Endodermal cell (in vitro differentiated cells): ENCODE measurements at places on chromosomes 16 and 17. TPM values are rescaled to one million over a fixed set of nuclear protein-coding genes. Genes with fewer than 3 reads are reported as not detected.

The MAP1LC3B gene
- total RNA-seq = 62.4 to 81.8 TPM (median 66.1 TPM) in 3 replicates

The TMC6 gene
- 127 and 149 TPM in 2 replicates for total RNA-seq

The TCAP gene
- total RNA-seq = 1.3 and 1.5 TPM in 2 replicates

The GCGR gene
- 2.9 and 4.0 TPM in 2 replicates for total RNA-seq

The CACNA1H gene
- 42.9 and 45.0 TPM in 2 replicates for total RNA-seq

The TMC8 gene
- 0.90 and 1.1 TPM in 2 replicates for total RNA-seq

The HS3ST2 gene
- total RNA-seq = 0.18 and 0.32 TPM in 2 replicates

The ITFG1 gene
- 33.5 to 42.0 TPM (median 35.6 TPM) in 3 replicates for total RNA-seq

DNA sequence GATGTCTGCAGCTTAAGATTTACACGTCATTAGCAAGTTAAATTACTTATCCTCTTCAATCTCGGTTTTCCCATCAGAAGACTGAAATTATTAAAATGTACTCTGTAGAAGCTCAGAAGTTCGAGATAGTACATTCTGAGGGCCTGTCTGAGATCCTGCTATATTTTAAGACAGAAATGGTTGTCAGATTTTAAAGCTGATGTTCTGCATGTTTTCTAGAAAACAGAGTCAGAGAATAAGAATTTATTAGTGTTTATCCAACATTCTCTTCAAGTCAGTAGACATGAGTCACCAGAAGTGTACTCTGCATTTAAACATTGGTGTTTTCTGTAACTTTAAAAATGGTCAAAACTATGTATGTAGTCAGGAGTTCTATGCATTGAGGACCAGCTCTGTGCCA lies 155.2 kb upstream of the MYOCD start:
- no peak for DNase-seq

- peak; percentile 90 for DNase-seq
Observed at GRCh38 chr16:50368410-50369132, at the start of gene BRD7. BRD7 (minus strand) TSS chr16:50368988; CDS start chr16:50368774, 214 bp downstream.

DNA sequence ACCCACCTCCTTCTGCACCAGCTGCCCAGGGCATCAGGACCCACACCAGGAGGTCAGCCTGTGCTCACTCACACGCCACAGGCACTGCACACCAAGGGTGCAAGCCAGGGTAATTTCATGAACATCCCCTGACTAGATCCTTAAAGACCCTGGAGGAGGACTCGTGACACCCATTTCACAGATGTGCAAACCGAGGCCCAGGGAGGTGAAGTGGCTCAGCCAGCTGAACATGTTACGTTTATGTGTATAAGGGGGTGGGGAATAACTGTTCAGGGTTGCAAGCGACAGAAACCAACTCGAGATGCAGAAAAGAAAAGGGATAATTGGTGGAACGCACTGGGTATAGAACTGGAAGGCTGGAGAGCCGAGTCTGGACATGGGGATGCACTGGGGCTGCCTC lies 138.1 kb upstream of the FOXF1 start:
- no peak for DNase-seq

GRCh38 chr17:34503528-34504195 lies 75.7 kb upstream of the TMEM132E start:
- no peak for DNase-seq

- no peak for DNase-seq
Observed at GRCh38 chr16:46768809-46769208, 20.7 kb upstream of the MYLK3 start.

- no peak for DNase-seq
Observed at GRCh38 chr16:87127061-87127765, 190.0 kb downstream of the C16orf95 start.

DNA sequence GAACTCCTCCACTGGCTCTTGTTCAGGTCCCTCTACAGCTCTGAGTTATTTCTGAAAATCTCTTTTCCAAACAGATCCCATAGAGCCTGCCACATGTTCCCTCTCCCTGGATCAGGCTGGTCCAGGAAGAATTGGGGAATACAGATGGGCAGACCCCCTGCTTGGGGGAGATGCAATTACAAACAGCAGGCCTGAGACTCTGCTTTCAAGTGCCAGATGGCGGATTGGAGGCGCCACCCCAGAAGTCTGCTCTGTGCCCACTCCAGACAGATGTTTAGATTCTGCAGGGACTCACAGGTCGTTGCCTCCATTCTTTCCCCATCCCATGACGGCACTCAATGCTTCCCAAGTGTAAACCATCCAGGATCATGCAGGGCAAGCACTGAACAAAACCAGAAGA lies 316.6 kb downstream of the SLC39A11 start:
- no peak for DNase-seq

DNA sequence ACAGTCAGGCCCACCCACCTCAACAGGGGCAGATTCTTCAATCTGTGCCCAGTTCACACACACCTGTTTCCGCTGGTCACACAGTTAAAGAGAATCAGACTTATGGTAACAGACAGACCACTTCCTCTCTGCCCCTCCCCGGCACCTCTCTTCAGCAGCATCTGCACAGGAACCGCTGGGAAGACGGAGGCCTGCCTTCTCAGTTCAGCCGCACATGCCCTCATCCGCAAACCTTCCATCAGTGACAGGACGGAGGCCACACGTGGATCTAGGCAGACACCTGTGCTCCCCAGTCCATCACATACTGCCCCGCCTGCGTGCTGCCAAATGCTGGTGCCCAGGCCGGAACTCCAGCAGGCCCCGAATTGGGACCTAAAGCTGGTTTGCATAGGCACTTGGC lies 10.3 kb downstream of the PHB1 start:
- peak; percentile 29 for DNase-seq

GRCh38 chr16:23395732-23396131 lies 57.3 kb downstream of the COG7 start:
- DNase-seq = no peak

GRCh38 chr17:11980813-11981212 lies 16.5 kb downstream of the ZNF18 start:
- no peak for DNase-seq

- no peak for DNase-seq
Observed at GRCh38 chr16:16124438-16124837, 98.9 kb downstream of the ABCC6 start.

DNA sequence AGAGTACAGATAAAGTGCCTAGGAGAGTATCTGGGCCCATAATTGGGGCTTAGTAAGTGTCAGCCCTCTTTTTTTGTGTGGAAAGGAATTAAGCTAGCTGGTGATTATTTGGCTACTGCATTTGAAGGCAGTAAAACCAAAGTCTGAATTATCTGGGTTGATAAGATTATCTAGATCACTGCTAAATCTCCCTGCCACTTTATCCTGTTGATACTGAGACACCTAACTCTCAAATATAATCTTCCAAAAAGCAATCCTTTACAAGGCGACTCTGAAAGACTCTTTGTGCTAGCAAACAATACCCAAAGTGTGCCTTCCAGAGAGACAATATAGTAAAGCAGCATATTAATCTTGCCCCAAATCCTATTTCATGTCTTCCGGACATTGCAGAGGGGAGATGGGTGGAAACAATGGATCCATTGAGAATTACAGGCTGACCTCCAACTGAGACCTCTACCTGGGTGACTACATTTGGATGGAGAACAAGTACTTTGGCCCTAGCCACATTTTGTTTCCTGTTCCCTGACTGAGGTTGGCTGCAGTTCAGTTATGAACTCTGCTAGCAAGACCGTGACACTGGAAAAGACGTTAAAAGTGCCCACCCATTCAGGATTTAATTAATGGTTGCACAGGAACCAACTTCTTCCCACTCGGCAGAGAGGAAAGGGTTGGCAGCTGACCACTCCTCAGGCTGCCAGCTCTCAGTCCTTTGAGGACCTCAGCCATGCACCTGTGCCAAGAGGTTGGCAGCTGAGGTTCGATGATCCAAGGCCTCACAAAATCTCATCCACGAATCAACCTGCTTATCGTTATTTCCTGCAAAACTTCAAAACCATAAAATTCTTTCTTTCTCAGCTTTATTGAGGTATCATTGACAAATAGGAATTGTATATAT lies 72.6 kb downstream of the SYCE1L start:
- DNase-seq = no peak

DNA sequence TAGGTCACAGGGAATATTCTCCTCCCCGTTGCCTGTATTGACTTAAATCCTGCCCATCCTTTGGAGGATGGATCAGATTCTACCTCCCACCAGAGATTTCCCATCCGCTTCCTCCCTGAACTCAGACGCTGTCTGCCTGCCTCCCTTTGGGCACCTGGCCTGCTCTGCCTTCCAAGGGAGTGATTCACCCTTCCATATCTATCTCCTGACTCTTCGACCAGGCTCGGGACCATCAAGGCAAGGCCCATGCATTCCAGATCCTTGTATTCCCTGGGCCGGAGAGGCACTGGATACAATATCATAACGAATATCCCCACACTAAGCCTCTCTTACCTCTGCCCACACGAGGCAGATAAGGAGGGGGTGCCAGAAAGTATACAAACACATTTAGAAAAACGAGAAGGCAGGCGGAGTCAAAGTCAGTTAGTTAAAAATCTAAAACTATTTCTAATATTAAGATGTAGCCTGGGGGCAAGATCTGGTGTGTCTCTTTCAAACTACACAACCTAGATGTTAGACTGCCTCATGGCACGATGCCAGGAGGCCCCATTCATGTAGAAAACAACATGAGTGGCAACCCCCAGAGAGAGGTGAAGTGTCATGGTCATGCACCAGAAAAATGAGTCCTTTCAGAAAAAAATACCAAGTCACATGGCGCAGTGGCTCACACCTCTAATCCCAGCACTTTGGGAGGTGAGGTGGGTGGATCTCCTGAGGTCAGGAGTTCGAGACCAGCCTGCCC lies 9.2 kb downstream of the PMP22 start:
- DNase-seq = no peak

DNA sequence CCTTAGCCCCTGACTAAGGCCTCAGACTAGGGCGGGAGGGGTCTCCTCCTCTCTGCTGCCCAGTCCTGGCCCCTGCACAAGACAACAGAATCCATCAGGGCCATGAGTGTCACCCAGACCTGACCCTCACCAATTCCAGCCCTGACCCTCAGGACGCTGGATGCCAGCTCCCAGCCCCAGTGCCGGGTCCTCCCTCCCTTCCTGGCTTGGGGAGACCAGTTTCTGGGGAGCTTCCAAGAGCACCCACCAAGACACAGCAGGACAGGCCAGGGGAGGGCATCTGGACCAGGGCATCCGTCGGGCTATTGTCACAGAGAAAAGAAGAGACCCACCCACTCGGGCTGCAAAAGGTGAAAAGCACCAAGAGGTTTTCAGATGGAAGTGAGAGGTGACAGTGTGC lies 12.7 kb downstream of the CES3 start:
- DNase-seq = no peak

DNA sequence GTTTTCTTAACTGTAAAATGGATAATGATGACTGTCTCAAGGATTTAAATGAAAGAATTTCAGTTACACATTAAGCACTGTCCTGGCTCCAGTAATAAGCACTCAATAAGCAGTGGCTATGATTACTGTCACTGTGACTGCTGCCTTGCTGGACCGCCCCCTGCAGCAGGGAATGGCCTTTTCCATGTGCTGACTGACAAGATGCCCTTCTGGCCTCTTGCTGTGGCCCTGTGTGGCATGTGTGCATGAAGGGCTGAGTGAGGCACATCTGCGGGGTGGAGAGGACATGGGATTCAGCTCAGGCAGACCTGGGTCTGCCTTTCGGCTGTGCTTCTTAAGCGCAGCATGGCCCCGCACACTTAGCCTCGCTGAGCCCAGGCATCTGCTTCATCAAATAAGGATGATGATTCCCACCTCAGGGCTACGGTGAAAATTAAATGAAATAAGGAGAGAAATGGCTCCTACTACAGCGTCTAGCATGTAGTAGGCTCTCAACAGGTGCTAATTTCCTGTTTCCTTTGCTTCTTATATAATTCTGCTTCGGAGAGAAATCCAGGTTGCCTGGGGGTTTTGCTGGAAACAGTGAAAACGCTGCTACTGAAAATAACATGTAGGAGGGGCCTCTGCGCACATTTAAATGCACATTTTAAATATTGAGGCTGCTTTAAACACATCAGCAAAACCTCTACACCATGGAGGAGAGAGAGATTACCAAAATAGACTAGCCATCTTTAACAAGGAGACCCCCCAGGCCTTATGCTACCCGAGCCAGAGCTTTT lies 183.9 kb downstream of the PARN start:
- DNase-seq = no peak

GRCh38 chr17:44901411-44901921 lies 2.2 kb upstream of the EFTUD2 start:
- DNase-seq = no peak

- no peak for DNase-seq
Observed at GRCh38 chr17:37769050-37769449, 24.2 kb upstream of the HNF1B start.

DNA sequence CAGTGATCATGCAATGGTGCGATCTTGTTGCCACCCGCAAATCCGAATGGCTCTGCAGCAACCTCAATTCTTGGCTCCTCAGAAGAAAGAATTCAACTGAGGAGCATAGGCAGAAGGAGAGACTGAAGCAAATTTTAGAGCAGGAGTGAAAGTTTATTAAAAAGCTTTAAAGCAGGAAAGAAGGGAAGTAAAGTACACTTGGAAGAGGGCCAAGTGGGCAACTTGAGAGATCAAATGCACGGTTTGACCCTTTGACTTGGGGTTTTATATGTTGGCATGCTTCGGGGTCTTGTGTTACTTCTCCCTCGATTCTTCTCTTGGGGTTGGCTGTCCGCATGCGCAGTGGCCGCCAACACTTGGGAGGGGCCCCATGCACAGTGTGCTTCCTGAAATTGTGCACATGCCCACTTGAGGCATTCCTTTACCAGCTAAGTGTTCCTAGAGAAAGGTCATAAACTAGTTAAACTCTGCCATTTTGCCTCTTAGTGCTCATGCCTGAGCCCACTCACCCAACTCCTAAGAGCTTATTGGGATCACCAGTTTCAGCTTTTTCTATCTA lies 36.7 kb downstream of the ZNRF1 start:
- no peak for DNase-seq

- peak; percentile 85 for DNase-seq
Observed at GRCh38 chr16:9090101-9090959, 1.1 kb upstream of the HAPSTR1 start.

DNA sequence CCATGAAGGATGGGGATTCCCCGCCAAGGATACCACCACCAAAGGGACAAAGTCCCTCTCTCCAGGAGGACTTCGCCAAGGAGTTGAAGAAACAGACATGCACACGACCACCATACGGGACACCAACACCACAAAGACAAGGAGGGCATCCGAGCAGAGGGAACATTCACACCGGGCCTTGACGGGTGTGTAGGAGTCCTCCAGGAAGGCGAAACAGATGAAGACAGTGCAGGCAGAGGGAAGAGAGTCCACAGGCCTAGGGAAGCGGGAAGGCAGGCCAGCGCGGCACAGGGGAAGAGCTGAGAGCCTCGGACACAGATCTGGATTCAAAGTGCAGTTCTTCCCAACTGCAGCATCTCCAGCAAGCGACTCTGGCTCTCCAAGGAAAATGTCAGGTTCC lies 10.8 kb downstream of the COTL1 start:
- DNase-seq = no peak

DNA sequence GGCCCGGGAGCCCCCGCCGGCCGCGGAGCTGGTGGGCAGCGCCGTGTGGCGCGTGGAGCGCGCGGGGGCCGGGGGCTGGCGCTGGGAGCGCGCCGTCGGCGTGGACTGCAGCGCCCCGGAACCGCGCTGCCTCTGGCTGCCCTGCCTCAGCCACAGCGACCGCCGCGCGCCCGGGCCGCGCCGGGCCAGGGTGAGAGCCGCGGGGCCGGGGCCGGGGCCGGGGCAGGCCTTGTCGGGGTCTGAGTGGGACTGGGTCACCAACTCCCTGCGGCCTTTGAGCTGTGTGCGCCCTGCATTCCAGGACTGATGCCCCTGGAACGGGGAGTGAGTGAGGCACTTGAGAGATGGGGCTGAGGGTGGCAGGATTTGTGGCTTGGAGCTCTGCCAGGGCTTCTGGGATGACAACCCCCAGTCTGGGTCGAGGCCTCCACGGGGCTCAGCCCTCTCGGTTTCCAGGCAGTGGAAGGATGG lies 25.7 kb downstream of the ARHGAP23 start:
- peak; percentile 77 for DNase-seq

GRCh38 chr17:67378454-67379250 lies 1.6 kb downstream of the PITPNC1 start:
- peak; percentile 97 for DNase-seq
